Hematopoietic multipotent progenitor cell (in vitro differentiated cells): ENCODE measurements at places on chromosomes 5 and 9.

GRCh38 chr9:129879103-129879699 lies 43.9 kb downstream of the USP20 start:
- peak; percentile 89 for DNase-seq

GRCh38 chr5:169216866-169217265 lies 84.1 kb downstream of the SLIT3 start:
- no peak for DNase-seq

DNA sequence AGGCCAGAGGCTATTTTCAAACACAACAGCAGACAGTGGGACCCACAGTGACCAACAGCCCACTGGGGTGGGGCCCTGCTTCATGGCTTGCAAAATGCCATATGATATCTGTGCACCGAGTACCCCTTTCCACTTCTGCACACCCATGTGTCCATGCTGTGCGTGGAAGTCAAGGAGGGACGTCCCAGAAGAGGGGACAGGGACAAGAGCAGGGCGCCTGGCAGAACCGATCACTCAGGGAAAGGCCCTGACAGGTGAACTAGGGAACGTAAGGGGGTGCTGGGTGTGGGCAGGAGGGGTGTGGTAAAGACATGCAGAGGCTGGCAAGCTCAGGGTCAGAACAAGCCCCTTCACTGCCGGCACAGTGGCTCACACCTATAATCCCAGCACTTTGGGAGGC lies 7.6 kb upstream of the TTLL11 start:
- no peak for DNase-seq

GRCh38 chr5:172255444-172255843 lies 28.1 kb downstream of the UBTD2 start:
- DNase-seq = no peak

DNA sequence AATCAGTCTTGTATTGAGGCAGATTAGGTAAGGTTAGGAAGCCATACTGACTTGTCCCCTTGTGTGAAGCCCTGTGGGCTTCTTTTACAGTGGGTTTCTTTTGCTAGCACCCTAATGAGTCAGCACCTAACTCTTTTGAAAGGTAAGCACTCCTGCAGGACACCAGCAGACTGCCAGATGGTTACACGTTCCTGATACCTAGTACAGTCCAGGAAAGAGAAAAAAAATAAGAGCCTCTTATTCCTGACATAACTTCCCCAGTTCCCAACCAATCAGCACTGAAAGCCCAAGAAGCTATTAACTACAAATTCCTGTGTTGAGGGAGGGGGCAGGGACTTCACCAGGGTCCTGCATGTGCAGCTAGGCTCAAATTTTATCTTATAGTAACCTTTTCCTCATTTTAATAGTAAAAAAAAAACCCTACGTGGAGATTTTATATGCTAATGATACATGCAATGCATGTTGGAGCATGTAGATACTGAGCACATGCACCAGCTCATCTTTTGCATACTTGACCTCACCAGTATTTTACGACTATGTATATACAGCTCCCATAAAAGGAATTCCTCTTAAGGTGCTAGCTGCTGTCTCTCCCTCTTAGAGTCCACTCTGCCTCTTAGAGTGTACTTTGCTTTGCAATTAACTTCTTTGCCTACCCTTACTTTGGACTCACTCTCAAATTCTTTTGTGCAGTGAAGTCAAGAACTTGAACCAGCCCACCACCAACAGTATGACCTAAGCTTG lies 84.7 kb upstream of the RORB start:
- DNase-seq = no peak

GRCh38 chr9:115850548-115851304 lies 302.9 kb upstream of the PAPPA start:
- DNase-seq = no peak

DNA sequence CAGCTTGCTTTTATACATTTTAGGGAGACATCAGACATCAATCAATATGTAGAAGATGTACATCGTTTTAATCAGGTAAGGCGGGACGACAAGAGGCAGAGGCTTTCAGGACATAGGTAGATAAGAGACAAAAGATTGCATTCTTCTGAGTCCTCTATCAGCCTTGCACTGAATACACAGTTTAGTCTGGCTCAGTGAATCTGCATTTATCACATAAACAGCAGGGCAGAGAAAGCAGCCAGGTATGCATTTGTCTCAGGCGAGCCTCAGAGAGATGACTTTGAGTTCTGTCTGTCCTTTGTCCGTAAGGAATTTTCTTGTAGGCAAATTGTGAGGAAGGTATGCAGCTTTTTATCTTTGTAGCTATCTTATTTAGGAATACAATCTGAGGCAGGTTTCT lies 202.8 kb upstream of the TAS2R1 start:
- DNase-seq = no peak
